ENCODE measurements at places on chromosomes 11 and 22. TPM values are rescaled to one million over a fixed set of nuclear protein-coding genes. Genes with fewer than 3 reads are reported as not detected.

GRCh38 chr22:23787600-23787896, 782 bp downstream of the SMARCB1 start:
- no peak for DNase-seq

GRCh38 chr11:120738516-120739046, 227.0 kb downstream of the GRIK4 start:
- no peak for DNase-seq

- no peak for DNase-seq
Measured at GRCh38 chr11:13338019-13338426, 60.4 kb downstream of the BMAL1 start.

- no peak for DNase-seq
Measured at GRCh38 chr11:22539821-22540256, 85.8 kb downstream of the FANCF start.

VWCE gene
- 3.4 TPM for total RNA-seq

RASSF10 gene
- 3.7 TPM for total RNA-seq

- DNase-seq, result no peak
Measured at GRCh38 chr11:1546536-1547466, 25.3 kb downstream of the DUSP8 start.

GRCh38 chr11:123406441-123407129, 23.5 kb upstream of the GRAMD1B start:
- DNase-seq, result no peak

RBMXL2 gene
- total RNA-seq, result not detected

- peak; percentile 67 for DNase-seq
Measured at GRCh38 chr11:45094958-45095690, 51.3 kb upstream of the PRDM11 start.

DNA sequence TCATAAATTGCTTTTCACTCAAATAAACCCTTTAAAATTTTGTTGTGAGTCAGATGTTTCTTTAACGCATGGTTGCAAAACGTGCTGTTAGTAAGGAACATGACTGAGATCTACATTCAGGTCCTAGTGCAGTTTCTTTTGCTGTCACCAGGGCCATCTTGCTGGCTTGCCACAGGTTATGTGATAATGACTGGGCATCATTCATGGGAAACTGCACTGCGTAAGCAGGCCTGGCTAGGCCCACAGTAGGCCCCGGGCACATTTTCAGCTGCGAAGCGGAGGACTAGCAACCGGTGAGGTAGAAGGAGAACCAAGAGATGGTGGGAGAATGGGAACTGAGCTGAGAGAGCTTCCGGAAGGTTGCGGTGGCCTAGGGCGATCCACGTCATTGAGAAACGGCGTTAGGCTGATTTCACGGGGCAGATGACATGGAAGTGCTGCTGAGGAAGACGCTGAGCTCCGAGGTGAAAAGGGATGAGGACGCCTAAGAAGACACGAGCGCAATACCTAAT, 3.2 kb upstream of the KLHDC7B start:
- no peak for DNase-seq

OR52H1 gene
- not detected for total RNA-seq

GRCh38 chr22:42797011-42797410, 60.1 kb downstream of the ARFGAP3 start:
- no peak for DNase-seq

SPDYC gene
- not detected for total RNA-seq

DNA sequence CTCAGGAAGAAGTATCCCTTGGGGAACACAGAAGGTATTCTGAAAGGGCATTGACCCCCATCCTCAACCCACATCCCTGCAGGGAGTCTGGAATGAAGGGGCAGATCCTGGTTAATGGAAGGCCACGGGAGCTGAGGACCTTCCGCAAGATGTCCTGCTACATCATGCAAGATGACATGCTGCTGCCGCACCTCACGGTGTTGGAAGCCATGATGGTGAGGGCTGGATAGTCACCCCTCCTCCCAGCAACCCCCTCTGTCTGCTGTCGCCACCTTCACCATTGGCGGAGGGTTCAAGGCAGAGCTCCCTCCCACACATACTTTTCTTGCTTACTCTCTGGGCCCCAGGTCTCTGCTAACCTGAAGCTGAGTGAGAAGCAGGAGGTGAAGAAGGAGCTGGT, 5.3 kb downstream of the ABCG4 start:
- DNase-seq, result no peak

DNA sequence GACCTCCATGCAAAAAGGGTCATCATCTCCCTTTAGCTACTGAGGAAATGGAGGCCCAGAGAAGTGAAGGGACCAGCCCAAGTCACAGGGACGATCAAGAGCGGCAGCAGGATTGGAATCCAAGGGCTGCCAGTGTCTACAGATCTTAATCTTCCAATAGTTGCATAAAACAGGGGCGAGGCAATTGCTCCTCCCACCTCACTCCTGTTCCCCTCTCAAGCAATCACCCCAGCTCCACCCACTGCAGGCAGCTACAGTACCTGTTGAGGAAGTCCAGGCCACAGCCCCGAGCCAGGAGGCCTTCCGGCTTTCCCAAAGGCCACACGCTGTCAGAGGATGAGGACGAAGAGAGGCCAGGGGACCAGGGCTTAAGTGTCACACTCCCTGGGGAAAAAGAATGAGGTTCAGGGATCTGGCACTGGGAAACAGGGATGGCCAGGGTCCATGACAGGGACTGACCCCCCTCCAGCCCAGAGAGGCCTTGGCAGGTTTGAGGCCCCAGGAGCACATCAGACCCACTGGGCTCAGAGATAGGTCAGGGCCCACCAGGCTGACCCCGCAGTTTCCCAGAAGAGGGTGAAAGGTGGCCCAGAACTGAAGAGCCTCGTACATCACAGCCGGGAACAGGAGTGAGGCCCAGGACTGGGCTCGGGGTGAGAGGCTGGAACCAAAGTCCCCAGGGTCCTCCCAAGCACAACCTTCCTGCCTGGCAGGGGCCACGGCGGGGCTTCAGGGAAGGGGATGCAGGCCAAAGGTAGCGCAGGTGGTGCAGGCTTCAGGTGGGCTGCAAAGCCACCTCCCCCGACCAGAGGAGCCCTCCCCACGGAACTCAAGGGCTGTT, 16.4 kb upstream of the MFNG start:
- no peak for DNase-seq

GRCh38 chr22:41302021-41302767, 869 bp downstream of the ZC3H7B start:
- no peak for DNase-seq

GRCh38 chr11:764322-765024, 12.8 kb downstream of the GATD1 start:
- no peak for DNase-seq

OMP gene
- not detected for total RNA-seq

Measured in vagina (tissue), 2 donors.